Activated effector memory CD4-positive, alpha-beta T cell treated with Interleukin-2 at 50 U/mL for 16 hours (primary cell): ENCODE measurements at places on chromosomes 3 and 15.

GRCh38 chr3:53024315-53024714 lies 21.6 kb downstream of the SFMBT1 start:
- no peak for DNase-seq

DNA sequence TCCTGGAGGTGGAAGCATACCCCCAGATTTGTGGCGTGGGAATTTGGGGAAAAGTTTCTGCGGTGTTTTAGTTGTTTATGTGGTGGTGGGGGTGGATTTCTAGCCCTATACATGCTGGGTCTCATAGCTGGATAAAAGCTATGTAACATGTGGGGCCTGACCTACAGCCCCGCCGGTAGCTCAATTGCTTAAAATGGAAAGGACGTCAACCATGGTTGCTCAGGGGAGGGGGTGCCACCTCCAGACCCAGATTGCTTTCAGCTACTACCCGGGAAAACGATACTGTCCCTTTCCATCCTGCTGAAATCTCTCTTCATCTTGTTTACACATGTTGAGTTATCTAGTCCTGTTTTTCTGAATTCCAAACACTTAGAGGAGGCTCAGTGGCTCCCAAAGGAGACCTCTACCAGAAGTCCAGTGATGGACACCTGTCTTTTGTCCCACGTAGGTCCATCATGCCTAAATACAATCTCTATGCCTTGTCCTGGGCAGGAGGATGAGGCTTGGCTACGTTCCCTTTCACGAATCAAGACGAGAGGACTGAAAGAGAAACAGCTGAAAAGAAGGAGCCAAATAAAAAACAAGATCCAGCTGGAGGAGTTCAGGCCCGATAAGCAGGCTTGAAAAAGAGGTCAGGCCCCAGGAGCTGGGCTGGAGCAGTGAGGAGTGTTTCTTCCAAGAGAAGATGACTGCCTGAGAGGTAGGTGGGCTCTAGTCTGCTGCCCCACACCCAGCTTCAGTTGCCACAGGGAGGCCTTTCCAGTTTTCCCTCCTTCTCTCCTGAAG lies 72.1 kb upstream of the TPRG1 start:
- no peak for DNase-seq

DNA sequence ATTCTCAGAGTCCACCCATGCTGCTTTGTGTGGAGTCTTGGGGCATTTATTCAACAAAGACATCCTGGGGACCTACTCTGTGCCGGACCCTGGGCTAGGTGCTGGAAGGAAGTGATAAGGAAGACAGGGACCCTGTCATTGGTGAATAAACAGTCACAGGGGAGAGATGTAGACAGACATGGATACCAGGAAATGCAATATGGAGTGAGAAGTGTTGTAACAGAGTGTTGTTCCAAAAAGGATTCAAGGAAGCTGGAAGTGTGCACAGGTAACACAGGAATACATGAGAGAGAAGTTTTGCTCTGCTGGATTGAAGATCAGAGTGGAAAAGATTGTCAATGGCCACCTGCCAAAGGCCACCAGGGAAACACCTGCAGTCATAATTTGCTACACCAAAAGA lies 89.0 kb downstream of the PDCD6IP start:
- no peak for DNase-seq

- DNase-seq = no peak
Measured at GRCh38 chr3:181264486-181264885, 274.9 kb upstream of the DNAJC19 start.

- DNase-seq = no peak
Measured at GRCh38 chr3:71478568-71478967, 105.0 kb downstream of the FOXP1 start.

DNA sequence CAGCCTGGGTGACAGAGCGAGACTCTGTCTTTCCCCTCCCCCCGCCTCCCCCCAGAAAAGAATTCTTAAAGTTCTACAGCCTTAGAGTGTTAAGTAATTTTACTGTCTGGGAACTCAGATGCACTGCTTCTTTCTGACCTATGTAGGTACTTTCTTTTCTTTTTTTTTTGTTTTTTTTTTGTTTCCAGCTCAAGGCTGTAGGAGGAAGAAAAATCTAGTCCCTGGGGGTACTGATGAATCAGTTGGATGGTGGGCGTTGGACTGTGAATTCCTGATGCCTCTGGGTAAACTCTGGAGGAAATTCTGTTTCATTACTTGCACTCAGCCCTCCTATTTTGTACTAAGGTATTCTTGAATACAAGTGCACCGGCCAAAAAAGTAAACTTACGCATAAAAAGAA lies 10.8 kb downstream of the GHRL start:
- DNase-seq = no peak

DNA sequence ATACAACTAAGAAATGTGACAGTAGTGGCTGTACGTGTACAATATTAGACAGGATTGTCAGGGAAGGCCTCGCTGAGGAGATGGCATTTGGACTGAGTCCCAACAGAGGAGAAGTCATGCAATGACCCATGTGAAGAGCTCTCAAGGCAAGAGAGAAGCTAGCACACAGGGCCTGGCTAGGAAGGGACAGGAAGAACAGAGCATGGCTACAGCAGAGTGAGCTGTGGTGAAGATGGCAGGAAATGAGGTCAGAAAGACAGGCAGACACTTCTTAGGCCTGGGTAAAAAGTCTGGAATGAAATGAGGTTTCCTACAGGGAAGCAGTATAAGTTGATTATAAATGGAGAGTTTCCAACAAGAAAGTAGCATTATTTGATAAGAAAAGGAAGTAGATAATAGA lies 33.2 kb upstream of the LEKR1 start:
- no peak for DNase-seq
